ENCODE measurements at places on chromosomes 16 and 17. TPM values are rescaled to one million over a fixed set of nuclear protein-coding genes. Genes with fewer than 3 reads are reported as not detected.

TMEM204 gene
- total RNA-seq, result 11.7 TPM

CAPN15 gene
- 37.2 TPM for total RNA-seq

PLEKHH3 gene
- 4.2 TPM for total RNA-seq

SMIM22 gene
- not detected for total RNA-seq

PLA2G10 gene
- total RNA-seq, result not detected

SREBF1 gene
- total RNA-seq, result 133 TPM

HASPIN gene
- 0.08 TPM for total RNA-seq

NRN1L gene
- total RNA-seq, result 0.33 TPM

CDH1 gene
- total RNA-seq, result 63.3 TPM

RAB11FIP4 gene
- total RNA-seq, result 16.0 TPM

KCNH4 gene
- total RNA-seq, result not detected

KRT28 gene
- not detected for total RNA-seq

TBC1D3L gene
- 0.70 TPM for total RNA-seq

RCVRN gene
- total RNA-seq, result not detected

DOK4 gene
- 15.3 TPM for total RNA-seq

OR4D1 gene
- not detected for total RNA-seq

CCL1 gene
- total RNA-seq, result not detected

OTOP3 gene
- total RNA-seq, result not detected
